ENCODE measurements at places on chromosomes 2 and 18.
A peak's percentile ranks its signal among the peaks of the same experiment; 100 is the strongest.

DNA sequence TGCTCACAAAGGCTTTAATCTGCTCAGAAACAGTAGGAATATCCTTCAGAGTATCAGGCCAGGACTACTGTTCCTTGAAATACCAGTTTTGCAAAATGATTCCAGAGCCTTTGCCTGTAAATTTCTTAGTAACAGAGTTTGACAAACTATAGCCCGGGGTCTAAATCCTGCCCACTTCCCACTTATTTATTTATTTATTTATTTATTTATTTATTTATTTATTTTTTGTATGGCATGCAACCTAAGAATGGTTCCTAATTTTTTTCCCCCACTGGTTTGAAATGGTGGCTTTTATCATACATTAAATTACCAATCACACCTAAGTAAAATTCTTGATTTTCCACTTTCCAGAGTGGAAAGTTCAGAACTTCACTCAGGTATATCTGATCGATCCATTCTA is 45.6 kb downstream of the KCNG3 start:
- no peak for DNase-seq

DNA sequence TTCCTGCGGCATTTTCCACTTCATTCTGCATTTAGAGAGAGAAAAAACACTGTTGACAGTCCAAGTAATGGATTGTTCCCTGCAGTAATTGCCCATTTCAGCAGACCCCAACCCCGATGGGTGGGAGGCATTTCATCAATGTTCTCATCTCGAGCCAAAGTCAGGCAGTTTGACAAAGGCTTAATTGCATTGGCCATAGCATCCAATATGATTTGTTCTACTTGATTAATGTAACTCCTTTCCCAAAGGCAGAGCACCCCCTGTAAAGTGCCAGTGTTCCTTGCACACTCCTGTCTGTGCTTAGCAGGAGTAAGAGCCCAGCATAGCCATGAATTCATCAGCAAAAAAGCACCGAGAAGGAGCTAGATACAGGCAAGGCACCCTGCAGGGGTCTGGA is 174.4 kb downstream of the SEPTIN10 start:
- no peak for DNase-seq

DNA sequence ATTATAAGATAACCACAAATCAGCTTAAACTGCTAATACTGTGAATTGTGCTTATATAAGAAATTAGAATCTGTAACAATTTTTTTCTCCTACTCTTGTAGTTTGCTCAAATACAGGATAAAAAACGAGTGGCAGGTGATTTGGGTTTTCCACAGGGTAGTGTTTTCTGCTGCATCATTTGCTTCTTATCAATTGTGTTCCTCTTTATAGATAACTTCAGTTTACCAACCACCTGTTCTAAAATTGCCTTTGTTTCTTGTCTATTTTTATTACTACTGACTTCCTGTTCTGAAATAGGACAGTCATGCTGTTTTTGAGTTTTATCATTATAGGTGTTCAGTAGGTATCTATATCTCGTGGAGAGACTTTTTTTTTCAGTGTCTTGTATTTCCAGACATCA is 56.9 kb downstream of the MFSD6 start:
- peak; percentile 29 for DNase-seq

GRCh38 chr2:174051741-174052583 is 86.8 kb upstream of the SP3 start:
- DNase-seq = no peak

DNA sequence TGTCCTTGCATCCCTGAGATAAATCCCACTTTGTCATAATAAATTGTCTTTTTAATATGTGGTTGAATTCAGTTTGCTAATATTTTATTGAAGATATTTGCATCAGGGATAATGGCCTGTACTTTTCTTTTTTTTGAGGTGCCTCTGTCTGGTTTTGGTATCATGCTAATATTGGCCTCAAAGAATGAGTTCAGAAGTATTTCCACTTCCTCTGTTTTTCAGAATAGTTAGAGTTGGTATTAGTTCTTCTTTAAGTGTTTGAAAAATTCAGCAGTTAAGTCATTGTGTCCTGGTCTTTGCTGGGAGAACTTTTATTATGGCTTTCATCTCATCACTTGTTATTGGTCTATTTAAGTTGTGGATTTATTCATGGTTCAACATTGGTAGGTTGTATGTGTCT is 464.1 kb upstream of the CRIM1 start:
- DNase-seq = no peak

GRCh38 chr2:210421916-210422315 is 54.6 kb downstream of the LANCL1 start:
- no peak for DNase-seq

DNA sequence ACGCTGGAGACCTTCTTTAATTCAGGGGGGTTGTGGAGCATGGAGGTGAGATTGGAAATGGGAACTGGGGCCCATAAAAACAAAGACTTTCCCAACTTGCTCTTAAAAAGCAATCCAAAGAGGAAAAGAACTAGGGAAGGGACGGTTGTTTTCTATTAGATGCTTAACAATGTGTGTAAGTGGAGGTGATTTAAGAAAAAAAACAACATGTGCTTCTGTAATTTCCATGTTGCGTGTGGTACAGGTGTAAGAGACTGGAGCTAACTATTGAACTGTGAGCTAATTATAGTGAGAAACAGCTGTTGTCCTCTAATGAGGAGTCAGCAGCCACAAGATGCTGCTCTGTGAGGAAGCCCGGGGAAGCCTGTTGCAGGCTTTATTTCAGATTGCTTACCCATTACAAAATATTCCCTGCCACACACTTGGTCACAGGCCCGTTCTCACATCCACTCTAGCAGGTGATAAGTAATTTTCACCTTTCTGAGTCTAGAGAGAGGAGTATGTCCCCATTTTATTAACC is 280.6 kb upstream of the PARD3B start:
- DNase-seq = peak; percentile 21

- DNase-seq = no peak
Observed at GRCh38 chr2:17591846-17592245, 51.4 kb downstream of the VSNL1 start.
